GM13977 (cell line): ENCODE measurements at places on chromosomes 2 and 18.

DNA sequence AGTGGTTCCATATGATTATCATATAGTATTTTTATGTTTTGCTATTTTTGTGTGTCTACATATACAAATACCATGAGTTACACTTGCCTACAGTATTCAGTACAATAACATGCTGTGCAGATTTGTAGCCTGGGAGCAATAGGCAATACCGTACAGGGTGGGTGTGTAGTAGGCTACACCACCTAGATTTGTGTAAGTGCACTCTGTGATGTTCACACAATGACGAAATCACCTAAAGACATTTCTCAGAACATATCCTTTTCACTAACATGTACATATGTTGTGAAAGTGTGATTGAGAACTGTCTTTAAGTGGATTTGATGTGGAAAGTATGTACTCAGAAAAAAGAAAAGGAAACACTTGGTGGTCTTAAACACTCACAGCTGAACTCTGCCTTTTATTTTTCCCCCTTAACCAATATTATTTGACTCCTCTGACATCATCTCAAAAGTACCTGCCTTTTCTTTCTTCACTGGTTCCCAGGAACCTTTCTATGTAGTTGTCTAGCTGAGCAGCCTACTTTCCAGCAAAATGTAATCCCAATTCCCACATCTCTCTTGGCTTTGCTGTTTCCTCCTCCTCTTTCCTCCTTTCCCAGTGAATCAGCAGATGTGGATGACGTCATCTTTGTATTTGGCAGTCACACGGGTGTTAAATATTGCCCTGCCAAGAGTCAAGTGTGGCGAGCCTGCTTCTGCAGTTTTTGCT is 47.7 kb downstream of the OSBPL6 start:
- DNase-seq, result no peak

DNA sequence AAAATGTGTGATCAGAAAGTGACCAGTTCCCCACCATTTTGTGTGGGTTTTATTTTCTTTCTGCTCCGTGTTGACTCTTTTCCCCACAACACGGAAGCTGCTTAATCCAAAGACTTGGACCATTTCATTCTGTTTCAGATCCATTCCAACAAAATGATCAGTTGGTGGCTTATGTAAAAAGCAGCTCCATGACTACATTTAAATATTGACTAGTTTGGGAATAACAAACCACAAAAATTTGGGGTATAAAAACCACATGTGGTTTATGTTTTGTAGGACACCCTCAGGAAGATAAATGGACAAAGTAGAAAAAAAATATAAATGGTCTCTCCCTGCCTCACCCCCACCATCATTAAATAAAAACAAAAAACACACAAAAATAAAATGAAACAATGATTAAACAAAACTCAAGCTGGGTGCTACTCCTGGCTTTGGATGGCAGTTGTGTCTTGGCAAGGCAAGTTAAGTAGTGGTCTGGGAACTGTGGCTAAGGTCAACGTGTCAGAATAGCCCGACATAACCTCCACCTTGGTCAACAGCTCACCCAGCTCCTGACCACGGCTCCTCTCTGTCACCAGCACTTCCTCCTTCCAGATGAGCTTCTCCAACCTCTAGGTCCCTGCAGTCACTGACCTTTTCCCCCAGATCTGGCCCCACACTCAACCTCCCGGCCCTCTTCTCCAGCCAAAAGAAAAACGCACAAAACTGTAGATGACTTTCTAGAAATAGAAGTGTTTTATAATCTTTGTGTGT is 12.8 kb upstream of the WIPF1 start:
- DNase-seq, result no peak

GRCh38 chr2:193668557-193669323 is 1474.0 kb upstream of the TMEFF2 start:
- no peak for DNase-seq

- DNase-seq, result no peak
Observed at GRCh38 chr2:229164545-229165249, 106.4 kb downstream of the PID1 start.

DNA sequence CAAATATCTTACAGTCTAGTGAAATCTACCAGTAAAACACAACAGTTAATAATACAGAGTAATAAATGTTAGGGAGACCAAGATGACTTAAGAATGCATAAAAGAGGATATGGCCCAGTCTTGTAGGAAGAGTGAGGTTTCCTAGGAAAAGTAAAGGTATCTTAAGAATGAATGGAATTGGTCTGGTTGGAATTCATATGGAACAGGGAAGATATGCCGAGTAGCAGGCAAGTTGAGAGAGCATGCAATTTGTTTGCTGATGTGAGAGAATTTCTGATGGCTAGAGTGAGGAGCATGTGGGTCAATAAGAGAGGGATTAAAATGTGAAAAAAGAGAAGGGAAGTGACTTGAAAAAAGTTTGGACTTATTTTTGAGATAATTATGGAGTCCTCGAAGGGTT is 512.9 kb upstream of the ZEB2 start:
- DNase-seq, result no peak

DNA sequence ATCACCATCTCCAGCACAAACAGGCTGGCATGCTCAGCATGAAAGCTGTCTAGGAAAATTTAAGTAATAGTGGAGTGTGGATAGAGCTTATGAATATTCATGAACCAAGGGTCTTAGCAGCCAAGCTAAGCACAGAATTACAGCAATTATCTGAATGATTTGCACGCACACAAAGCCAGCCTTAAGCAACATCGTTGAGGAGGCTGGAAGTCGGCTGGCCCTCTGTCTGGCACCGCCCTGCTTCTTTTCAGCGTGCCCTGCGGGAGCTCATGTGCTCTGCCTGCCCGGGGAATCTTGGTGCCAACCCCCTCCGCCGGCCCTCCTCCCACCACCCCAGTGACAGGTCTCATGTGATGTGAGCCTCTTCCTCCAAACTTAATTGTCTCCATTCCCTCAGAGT is 540.1 kb downstream of the CMPK2 start:
- no peak for DNase-seq

GRCh38 chr2:13195270-13195669 is 478.5 kb downstream of the TRIB2 start:
- DNase-seq, result no peak

GRCh38 chr2:127606625-127607398 is 39.1 kb upstream of the GPR17 start:
- DNase-seq, result no peak

DNA sequence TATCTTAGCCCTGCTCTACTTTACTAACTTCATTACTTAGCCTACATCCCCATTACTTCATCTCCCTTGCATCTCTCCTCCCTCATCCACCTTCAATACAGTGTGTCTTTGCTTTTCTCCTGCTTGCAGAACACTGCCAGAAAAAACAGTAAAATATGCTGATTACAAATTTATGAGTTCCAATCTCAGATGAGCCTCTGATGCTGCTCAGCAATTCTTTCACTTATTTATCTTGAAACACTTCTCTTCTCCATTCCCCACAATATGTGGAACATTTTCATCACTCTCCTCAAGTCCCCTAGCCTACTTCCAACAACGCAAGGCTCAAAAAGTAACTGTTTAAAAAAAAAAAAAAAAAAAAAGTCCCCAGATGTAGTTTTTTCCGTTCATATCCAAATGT is 7.1 kb downstream of the VPS54 start:
- DNase-seq, result no peak

DNA sequence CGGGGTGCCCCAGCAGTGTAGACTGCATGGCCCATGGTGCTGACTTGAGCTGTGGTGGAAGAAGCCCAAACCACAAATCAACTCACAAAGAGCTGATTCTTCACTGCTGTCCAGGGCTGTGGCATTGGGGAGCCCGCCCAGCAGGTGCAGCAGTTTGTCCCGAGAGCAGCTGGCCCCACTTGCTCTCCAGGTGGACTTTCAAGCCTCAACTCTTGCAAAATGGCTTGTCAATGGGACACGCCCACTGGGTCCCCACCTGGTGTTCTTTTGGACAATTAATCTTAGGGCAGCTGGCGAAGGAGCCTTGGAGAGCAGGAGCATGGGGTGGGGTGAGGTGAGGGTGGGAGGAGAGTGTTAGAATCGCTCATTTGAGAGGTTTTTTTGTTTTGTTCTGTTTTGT is 117.9 kb downstream of the MYCN start:
- DNase-seq, result no peak
